RPMI7951 (cell line): ENCODE measurements at places on chromosomes 6 and 20. TPM values are rescaled to one million over a fixed set of nuclear protein-coding genes. Genes with fewer than 3 reads are reported as not detected.

GRCh38 chr6:90787446-90787845, 200.6 kb upstream of the MAP3K7 start:
- DNase-seq, result no peak

DNA sequence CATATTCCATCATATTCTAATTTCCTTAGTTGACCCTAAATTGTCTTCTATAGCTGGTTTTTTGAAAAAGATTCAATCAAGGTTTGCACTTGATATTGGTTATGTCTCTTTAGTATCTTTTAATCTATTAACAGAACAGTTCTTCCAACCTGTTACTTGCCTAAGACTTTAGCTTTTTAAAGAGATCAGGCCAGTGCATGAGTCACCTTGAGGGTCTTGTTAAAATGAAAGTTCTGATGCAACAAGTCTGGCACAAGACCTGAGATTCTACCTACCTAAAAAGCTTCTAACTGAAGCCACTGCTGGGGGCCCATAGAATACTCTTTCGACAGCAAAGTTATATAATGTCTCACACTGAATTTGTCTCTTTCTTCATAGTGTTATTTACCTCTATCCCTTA, 3.2 kb downstream of the USP45 start:
- no peak for DNase-seq

DNA sequence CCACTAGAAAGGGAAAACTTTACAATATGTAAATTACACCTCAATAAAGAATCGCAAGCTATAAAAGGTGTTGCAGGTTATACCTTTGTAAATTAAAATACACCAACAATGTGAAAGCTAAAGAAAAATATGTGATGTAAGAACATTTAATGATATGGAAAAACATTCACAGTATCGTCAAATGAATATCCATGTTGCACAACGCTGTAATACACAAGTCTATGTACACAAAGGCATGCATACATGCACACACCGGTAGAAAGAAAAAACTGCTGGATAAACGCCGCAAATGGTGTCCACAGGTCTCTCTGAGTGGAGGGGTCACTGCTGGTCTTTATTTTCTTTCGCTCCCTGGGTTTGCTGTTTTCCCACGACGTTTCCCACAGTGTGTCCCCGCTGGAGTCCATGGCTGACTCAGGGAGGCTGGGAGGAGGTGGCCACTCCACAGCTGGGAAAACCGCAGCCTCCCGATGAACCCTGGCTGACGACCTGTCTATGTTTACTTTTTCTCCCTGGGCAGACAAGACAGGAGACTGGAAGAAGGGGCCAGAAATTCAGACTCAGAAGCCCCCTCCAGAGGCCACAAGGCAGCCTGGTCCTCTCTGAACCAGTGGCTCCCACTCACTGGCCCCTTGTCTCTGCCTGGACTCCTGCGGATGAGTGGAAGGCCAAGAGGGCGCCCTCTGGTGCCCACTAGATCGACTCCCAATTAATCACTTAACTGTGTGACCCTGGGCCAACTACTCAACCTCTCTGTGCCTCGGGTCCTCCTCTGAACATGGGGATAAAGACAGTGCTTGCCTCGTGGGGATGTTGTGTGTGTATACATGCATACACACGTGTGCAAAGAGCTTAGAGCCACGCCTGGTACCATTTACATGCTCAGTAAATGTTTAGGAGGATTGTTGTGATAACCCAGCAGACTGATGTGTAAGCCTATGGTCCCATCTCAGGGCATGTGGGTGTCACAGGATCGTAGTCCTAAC, 12.8 kb upstream of the BPI start:
- DNase-seq, result peak; percentile 98

DNA sequence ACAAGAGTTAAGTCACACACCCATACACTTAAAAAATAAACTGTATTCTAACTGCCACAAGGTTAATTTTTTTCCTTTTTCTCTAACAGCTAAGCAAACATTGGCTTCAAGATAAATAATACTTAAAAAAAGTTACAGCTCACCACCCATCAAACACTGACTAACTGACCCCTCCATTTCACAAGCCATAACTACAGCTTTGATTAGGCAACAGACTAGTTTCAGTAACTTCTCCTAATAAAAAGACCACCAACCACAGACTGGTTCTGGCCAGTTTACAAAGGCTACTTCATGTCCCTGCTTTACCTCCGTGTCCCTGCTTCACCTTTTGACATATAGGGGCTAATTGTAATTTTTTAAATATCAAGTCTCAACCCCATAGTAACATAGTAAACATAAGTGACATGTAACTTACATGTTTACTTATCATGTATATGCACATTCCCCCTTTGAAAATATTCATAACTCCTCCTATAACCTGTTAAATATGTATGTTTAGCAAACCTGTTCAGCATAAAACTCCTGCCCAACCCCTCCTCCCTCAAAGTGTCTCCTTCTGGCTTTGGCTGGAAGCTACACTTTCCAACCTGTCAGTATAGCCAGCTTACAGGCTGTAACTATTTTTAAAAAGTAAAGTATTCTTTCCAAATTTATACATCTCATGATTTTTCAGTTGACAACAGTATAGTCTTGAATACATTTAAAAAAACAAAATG, 15.1 kb upstream of the POM121L2 start:
- DNase-seq, result no peak

- peak; percentile 67 for DNase-seq
These were observed 738.1 kb downstream of the QKI start for GRCh38 chr6:164152611-164153010.

- no peak for DNase-seq
These were observed 69.3 kb downstream of the BTBD3 start for GRCh38 chr20:11986954-11987353.

DNA sequence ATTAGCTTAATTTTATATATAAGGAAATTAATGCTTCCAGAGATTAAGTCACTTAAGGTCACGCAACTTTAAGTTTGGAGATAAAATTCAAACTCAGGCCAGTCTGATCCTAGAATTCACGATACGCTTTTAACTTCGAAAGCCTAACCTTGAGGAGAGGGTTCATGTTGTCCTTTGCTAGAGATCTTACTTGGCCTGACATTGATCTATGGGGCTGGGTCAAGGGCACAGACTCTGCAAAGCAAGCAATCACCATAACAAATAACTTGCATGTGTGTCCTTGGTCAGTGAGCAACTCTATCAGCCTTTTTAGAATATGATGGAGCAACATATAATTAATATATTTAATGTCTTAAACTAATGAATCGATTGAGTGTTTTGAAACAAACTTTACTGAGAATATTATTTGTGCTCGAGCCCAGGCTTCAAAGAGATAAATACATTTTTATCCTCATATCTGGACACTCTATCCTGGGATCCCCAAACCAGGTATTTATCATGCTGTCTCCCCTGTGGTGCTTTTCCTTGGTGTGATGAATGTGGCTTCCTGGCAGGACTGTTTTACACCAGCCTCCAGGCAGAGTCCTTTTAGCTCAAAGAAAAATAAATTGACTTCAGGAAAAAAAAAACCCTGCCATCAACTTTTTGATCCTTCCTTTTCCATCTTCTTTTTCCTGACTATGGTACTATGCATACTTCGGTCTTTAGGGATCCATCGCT, 29.1 kb downstream of the RPS12 start:
- no peak for DNase-seq

- peak; percentile 100 for DNase-seq
These were observed 70.9 kb downstream of the BMP7 start for GRCh38 chr20:57195469-57196100.

GRCh38 chr6:159257846-159258245, 88.6 kb downstream of the FNDC1 start:
- no peak for DNase-seq

DNA sequence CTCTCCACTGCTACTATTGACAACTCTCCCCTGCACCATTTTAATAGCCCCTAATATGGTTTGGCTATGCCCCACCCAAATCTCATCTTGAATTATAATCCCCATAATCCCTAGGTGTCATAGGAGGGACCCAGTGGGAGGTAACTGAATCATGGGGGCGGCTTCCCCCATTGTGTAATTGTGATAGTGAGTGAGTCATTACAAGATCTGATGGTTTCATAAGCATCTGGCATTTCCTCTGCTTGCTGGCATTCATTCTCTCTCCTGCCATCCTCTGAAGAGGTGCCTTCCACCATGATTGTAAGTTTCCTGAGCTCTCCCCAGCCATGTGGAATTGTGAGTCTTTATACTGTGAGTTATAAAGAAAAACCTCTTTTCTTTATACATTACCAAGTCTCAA, 74.1 kb upstream of the TCF21 start:
- DNase-seq, result peak; percentile 46

DNA sequence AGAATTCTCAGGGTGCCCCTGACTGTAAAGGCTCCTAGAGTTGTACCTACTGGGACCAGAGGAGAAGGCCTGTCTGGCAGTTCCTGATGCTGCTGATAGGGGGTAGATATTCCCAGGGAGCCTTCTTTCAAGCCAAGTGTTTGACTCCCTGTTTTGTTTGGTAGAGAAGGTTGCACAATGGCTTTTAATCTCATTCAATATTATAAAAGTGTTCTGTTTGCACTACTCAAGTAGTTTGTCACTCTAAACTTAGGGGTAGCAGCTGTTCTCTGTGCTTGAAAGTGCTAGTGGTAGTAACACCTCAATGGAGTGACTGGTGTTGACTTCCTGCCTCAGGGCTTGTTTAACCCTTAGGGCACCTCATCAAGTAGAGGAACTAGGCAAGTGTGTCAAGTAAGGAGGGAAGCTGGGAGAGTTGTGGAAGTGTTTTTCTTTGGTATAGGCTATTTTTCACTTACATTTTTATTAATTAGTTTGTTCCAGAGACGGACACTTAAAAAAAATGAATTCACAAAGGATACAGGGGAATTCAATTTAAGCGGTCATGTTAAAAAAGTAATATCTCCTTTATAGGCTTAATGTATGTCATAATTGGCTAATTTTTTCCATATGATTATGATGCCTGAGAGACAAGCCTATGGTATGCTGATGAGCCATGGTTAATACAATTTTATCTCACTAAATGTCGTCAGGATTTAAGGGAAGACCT, 38.1 kb downstream of the BICRAL start:
- DNase-seq, result no peak

GRCh38 chr6:89483111-89483720, 50.3 kb downstream of the ANKRD6 start:
- DNase-seq, result peak; percentile 10

- DNase-seq, result peak; percentile 30
These were observed 153.1 kb upstream of the INSM1 start for GRCh38 chr20:20214757-20215275.

GRCh38 chr6:138275976-138276375, 57.7 kb upstream of the PBOV1 start:
- DNase-seq, result peak; percentile 6

DNA sequence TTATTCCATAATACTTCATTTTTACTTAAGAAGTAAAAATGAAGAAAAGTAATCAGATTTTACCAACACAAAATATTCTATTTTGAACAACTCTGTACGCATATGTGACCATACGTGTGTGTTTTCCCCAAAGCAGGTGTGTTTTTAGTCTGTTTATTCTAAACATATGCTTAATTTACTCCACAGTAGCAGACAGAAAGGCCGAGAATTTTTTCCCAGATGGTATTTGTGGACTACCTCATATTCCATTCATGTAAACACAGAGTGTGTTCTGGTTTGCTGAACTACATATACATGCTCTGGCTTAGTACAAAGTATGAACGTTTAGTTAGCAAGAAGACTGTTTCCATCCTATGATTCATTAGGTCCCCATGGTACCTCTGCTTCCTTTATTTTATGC, 233.3 kb upstream of the RUNX2 start:
- no peak for DNase-seq

- peak; percentile 15 for DNase-seq
These were observed 50.0 kb upstream of the PLCB1 start for GRCh38 chr20:8082025-8082424.

DNA sequence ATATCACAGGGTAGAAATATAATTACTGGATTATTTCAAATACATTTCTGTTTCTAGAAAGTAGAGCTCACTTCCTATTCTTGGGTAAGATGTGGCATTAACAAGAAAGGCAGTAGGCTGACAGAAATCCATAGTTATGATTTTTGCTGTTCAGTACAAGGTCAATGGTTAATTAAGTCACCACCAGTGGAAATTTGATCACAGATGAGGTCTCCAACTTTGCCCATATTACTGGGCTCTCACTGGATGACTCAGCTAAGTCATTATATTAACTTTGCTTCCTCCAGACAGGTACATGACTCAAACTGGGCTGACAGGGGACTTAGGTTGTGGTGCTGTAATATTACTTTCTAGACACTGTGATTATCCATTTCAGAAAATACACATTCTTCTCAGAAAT, 212.4 kb downstream of the GRIK2 start:
- DNase-seq, result no peak

GRCh38 chr20:50712771-50713656, 18.4 kb upstream of the PARD6B start:
- no peak for DNase-seq

- no peak for DNase-seq
These were observed 242.6 kb upstream of the ARID1B start for GRCh38 chr6:156534594-156534993.

DNA sequence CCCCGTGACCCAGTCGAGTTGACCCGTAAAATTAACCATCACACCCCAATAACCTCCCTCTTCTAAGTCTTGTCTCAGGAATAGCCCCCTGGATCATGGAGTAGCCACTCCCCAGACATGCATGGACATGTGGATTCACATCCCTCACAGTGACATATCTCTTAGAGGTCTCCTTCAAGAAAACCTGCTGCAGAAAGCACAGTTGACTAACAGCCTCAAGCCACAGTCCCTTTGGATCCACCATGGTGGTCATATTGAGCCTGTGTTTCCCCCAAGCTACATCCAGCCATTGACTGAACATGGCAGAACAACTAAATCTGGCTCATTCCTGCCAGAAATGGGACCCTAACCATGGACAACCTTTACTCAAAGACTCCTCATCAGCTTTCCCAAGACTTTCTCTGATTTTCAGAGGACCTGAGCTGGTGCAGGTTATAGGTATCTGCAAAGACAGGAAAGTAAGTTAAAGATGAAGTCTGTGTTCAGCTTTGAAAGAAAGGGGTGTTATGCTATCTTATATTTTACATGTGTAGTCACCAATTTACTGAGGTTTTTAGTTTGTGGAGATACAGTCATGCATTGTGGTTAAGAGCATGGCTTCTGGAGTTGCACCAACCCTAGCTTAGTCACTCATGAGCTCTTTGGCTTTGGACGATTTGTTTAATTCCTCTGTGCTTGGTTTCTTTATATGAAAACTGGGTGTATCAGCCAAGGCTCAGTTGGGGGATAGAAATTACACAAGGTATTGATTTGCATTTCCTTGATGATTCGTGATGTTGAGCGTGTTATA, 219.1 kb downstream of the MYLK4 start:
- DNase-seq, result peak; percentile 87

The GLP1R gene
- not detected in 2 replicates for total RNA-seq

The DEFB132 gene
- total RNA-seq, result not detected in 2 replicates

The BPI gene
- total RNA-seq, result 0.24 and 0.29 TPM in 2 replicates

The TREML2 gene
- total RNA-seq, result not detected in 2 replicates

The TPD52L1 gene
- total RNA-seq, result 16.8 and 17.4 TPM in 2 replicates

The SPTLC3 gene
- 11.4 and 16.6 TPM in 2 replicates for total RNA-seq

The NINL gene
- total RNA-seq, result 6.2 and 6.4 TPM in 2 replicates

The CGA gene
- total RNA-seq, result not detected in 2 replicates

The SYCP2L gene
- 0.49 and 4.9 TPM in 2 replicates for total RNA-seq

The TTBK1 gene
- total RNA-seq, result not detected in 2 replicates
